ENCODE measurements at places on chromosomes 7 and 10.

GRCh38 chr7:108535257-108535656 is 9.3 kb upstream of the PNPLA8 start:
- no peak for DNase-seq

- DNase-seq = no peak
These were observed 34.5 kb downstream of the COL1A2 start for GRCh38 chr7:94429153-94429552.

DNA sequence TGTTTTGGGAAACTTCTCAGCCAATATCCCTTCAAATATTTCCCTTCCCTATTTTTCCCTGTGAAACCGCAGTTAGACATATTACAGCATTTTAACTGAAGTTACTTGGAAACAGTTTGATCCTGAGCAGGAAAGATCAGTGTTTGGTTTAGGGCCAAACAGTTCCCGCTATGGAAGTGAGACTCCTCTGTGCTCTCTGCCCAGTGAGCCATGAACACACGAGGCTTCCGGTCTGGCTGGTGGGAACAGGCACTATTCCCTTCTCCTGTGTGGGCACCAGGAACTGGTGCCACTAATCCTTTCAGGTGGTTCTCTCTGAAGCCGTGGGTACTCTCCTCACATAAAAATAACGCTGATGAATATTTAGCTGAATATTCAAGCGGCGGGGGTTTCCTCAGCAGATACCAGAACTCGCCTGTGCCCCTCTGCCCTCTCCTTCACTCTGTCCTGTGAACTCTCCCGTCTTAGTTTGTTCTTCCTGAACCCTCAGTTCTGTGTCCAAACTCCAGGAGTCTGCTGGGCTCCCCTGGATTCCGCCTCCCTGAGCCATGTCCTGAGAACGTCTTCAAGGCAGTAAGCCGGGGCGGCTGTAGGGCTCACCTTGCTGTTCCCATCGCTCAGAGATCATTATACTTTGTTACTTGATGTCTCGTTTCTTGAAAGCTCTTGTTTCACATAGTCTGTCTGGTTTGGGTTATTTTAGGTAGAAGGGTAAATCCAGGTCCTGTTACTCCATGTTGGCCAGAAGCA is 25.7 kb downstream of the FOXL3 start:
- no peak for DNase-seq

GRCh38 chr7:147153571-147153970 is 1037.0 kb downstream of the CNTNAP2 start:
- DNase-seq = no peak

GRCh38 chr10:32481606-32482005 is 35.7 kb downstream of the CCDC7 start:
- no peak for DNase-seq

- no peak for DNase-seq
These were observed 175.5 kb upstream of the LYZL2 start for GRCh38 chr10:30805061-30805460.

- DNase-seq = no peak
These were observed 36.6 kb downstream of the SCIN start for GRCh38 chr7:12607134-12607533.

- no peak for DNase-seq
These were observed 39.7 kb upstream of the STEAP4 start for GRCh38 chr7:88346357-88346756.

DNA sequence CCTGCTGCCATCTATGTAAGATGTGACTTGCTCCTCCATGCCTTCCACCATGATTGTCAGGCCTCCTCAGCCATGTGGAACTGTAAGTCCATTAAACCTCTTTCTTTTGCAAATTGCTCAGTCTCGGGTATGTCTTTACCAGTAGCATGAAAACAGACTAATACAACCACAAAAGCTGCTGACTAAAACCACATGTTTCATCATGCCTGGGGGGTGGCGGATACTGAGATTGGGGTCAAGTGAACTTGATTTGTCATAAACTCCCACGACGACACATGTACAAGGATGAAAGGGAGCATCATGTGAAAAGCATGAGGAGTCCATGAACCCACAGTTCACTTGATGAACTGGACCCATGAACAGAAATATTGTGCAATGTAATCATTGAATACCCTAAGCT is 134.9 kb upstream of the ANK3 start:
- peak; percentile 29 for DNase-seq

DNA sequence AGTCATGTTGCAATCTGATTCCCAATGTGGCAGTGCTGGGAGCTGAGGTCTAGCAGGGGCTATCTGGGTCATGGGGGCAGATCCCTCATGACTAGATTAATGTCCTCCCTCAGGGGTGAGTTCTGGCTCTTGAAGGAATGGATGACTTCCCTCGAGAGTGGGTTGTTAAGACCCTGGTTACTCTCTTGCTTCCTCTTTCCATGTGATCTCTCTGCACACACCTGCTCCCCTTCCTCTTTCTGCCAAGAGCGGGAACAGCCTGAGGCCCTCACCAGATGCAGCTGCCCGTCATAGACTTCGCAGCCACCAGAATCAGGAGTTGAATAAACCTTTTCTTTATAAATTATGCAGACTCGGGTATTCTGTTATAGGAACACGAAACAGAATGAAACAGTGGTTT is 37.8 kb downstream of the SFMBT2 start:
- DNase-seq = no peak

DNA sequence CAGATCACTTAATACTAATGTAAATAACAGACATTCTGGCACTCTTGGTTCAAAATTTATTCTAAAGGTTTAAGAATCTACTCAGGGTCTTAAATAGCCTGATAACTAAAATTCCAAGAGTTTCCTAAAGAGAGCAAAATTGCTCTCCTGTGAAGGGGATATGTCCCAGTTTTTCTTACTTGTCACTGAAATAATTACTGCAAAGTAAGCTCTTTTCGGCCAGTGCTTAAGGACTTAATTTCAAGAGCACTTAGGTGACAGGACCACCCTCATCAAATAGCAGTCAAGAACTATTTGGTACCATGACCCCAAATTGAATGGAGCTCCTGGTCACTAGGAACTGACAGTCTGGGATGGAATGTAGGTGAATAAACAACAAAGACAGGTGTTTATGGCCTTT is 1.8 kb upstream of the IMMP2L start:
- DNase-seq = no peak

DNA sequence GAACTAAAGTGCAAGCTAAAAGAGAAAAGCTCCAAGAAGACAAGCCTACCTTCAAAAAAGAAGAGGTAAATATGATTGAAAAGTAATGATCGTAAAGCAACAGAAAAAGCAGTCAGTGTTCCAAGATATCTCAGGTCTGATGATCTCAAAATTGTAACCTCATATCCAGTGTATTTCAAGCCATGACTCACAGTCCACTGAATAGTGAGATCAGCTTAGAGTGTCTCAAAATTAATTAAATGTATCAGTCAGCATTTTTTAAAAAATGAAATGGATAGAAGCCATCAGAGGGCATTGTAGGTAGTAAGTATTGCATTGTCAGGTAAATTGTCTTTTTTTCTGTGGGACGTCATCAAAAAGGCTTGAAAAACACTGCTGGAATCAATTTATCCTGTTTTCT is 50.6 kb upstream of the AGBL3 start:
- DNase-seq = no peak

DNA sequence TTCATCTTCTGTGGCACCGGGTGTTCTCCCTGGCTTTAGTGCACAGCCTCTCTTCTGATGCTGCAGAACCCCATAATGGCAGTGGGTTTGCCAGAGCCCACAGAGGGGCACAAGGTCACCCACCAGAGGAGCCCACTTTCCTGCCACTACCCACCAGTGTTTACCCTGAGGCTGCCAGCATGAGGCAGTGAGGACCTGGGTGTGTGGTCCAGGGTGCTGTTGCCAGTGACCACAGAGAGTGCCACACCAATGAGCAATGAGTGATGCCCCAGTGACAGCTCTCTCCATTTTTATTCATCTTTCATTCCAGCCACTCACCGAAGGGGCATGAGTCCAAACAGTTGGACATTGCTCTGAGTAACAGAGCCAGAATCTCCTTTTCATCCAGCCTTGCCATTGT is 34.8 kb downstream of the MTURN start:
- DNase-seq = no peak

DNA sequence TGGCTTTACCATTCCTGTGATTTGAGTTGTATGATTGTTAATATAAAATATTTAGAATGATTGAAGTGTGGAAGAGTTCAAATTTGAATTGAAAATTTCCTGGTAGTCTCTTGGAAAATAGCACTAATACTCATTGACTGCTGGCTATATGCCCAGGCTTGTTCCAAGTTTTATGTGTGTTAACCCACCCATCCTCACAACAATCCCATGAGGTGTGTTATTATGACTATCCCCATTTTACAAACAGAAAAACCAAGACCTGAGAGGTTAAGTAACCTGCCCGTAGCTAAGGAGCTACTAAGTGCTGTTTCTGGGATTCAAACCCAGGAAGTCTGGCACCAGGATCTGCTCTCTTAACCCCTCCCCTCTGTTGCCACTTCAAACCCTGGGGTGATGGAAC is 213.9 kb downstream of the CREB5 start:
- DNase-seq = no peak

DNA sequence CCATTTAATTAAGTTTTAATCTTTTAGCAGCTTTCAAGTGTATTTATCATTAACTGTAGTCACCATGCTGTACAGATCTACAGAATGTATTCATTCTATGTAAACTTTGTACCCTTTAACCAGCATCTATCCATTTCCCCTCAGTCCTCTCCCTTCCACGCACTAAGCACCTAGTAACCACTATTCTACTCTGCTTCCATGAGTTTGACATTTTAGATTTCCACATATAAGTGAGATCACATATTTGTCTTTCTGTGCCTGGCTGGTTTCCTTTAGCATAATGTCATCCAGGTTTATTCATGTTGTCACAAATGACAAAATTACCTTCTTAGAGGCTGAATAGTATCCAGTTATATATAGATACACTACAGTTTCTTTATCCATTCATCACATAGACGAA is 79.7 kb downstream of the BTAF1 start:
- DNase-seq = no peak

Measured in stimulated activated naive CD4-positive, alpha-beta T cell treated with Interleukin-2 at 50 U/mL for 16 hours (primary cell).